Activated T-helper 1 cell treated with anti-CD3 and anti-CD28 coated beads, Interleukin-12 subunit alpha, Interleukin-12 subunit beta, Interleukin-2, Interleukin-4 antibody, amounts not matched to agents 30 ng/mL and 10 ng/mL and 1 ng/mL, durations not matched to agents 14 hours and 24 hours and 36 hours (primary cell): ENCODE measurements at places on chromosomes 1 and 21.

- no peak for DNase-seq
Measured at GRCh38 chr1:114333690-114334089, 177.3 kb downstream of the TRIM33 start.

GRCh38 chr1:226864311-226864710 is 6.1 kb upstream of the PSEN2 start:
- DNase-seq, result no peak

- DNase-seq, result no peak
Measured at GRCh38 chr1:109826930-109827349, 63.2 kb upstream of the EPS8L3 start.

GRCh38 chr1:239735111-239735510 is 348.7 kb downstream of the CHRM3 start:
- no peak for DNase-seq

- no peak for DNase-seq
Measured at GRCh38 chr1:31143455-31143854, 77.9 kb upstream of the PUM1 start.

GRCh38 chr1:79353224-79353623 is 346.7 kb upstream of the ADGRL4 start:
- no peak for DNase-seq

GRCh38 chr1:103106426-103107341 is 1.6 kb downstream of the COL11A1 start:
- no peak for DNase-seq

DNA sequence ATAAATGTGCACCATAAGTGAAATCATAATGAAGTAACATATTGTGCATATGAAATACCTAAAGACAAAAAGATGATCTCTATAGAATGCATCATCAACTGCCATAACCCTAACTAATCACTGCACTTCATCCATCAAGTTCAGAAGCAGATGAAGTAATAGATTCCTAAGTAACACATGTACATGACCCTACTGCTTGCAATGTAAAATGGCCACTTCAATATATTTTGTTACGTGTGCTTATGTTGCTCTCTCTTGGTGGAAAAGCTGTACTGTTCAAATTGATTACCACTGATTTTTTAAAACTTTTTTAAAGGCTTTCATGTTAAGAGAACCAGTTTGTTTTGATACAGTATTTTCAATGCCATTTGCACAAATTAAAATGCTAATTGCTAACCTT is 141.8 kb downstream of the TTLL7 start:
- DNase-seq, result no peak

GRCh38 chr1:14713077-14713476 is 114.6 kb downstream of the KAZN start:
- no peak for DNase-seq

GRCh38 chr1:203214871-203215270 is 14.6 kb downstream of the CHIT1 start:
- no peak for DNase-seq

- no peak for DNase-seq
Measured at GRCh38 chr1:28078680-28079626, 9.5 kb downstream of the EYA3 start.

- no peak for DNase-seq
Measured at GRCh38 chr1:117770981-117771531, 158.4 kb downstream of the GDAP2 start.
